Stimulated activated CD8-positive, alpha-beta memory T cell treated with anti-CD3 and anti-CD28 coated beads, Interleukin-7, amount 100 ng/mL, for 24 hours (primary cell): ENCODE measurements at places on chromosomes 2 and 18.

GRCh38 chr2:25044011-25044410 is 2.1 kb downstream of the EFR3B start:
- DNase-seq, result no peak

GRCh38 chr2:122927710-122928557 is 1097.2 kb upstream of the CNTNAP5 start:
- DNase-seq, result no peak

GRCh38 chr2:225052703-225053102 is 10.4 kb upstream of the DOCK10 start:
- no peak for DNase-seq

DNA sequence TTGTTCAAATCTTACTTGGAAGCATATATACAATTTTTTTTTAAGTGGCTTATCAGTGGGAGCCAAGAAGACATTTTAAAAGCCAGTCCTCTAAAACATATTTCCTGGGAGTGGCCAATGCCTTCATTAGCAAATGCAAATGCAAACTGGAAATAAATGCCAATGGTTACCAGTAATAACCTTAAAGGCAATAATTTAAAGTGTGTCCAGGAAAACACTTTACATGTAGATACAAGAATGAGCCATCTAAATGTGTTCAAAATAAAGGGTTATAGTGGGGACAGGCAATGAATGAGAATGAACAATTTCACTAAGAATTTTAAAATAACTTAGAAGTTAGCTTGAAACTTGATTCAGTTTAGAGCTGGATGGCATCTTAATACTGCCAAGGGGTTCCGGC is 64.2 kb downstream of the FARSB start:
- no peak for DNase-seq

DNA sequence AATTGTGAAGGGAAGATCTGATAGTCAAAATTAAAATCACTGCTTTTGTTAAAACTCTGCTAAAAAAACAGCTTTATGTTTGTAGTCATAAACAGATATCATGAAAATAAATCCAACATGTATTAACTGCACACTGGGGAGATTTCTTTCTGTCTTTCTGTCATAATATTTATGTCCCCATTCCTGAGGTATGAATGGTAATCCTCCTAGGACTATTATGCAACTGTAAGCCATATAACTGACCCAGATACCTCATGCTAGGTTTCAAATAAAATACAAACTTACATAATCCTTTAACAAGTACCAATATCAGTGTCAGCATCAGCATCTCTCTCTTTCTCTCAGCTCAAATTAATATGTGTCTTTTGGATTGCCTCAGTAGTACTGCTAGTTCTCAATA is 18.2 kb downstream of the IFIH1 start:
- DNase-seq, result no peak

GRCh38 chr2:61220768-61221167 is 58.8 kb downstream of the C2orf74 start:
- DNase-seq, result no peak

DNA sequence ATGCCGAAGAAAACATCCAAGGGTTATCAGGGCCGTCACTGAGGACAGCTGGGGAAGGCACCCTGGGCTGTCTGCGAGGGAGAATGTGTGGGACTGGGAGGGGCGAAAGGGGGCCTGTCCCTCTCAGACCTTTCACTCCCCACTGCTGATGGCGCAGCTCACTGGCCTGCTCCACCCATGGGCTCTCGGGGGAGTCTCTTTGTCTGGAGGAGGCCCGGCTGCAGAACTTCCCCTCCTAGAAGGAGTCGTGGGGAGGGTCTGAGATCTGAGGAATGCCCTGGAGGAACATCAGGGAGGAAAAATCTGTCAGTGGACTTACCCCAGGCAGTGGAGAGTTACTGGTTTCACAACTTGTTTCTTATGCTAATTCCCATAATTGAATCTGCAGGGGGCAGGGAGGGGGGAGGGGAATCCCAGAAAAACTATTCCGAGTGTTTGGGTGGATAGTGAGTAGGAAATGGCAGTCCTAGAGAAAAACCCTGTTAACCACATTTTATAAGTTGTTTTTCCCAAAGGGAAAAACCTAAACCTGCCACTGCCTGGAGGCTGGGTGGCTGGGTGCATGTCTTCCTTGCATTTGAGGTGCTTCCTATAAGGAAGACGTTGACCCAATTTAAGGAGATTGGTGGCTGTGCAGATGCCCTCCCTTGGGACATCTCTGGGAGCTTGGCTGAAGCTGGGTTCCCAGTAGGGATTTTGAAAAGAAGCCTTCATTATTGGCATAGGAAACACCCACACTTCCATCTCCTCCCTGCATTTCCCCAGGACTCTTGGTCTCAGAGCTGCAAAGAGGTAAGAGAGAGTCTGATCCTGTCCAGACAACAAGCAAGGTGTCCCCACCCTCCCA is 11.7 kb upstream of the SEMA4C start:
- DNase-seq, result no peak

- DNase-seq, result peak; percentile 21
These were observed 266.5 kb downstream of the TCF4 start for GRCh38 chr18:55321265-55322177.
